ENCODE measurements at places on chromosomes 13 and 19.

- no peak for DNase-seq
Observed at GRCh38 chr13:31725841-31726240, 13.5 kb upstream of the RXFP2 start.

GRCh38 chr13:102386461-102386860, 15.4 kb downstream of the FGF14 start:
- DNase-seq, result no peak

GRCh38 chr19:44282846-44283245, 22.0 kb downstream of the ZNF235 start:
- no peak for DNase-seq

DNA sequence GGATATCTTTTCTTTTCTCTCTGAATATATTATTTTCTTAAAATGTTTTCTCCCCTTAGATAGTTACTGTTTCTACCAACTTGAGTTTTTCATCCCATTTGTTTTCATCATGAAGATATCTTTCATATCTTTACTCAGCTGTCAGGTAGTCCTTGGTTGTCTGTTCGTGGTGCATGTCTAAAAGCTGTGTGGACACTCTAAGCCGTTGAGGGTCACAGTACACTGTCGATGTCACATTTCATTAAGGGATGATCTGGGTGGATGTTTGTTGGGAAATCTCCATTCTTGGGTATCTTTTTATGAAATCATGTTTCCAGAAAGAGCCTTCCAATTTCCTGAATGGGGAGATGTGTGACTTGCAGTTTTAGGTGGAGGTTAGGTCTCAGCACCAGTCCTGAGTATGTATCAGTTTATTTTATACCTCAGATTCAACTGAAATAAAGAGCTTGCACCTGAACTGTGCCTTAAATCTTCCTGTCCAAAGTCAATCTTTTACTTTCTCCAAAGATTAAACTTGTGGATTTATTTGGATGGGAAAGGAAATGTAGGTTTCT, 23.2 kb downstream of the ZMYM2 start:
- DNase-seq, result no peak

DNA sequence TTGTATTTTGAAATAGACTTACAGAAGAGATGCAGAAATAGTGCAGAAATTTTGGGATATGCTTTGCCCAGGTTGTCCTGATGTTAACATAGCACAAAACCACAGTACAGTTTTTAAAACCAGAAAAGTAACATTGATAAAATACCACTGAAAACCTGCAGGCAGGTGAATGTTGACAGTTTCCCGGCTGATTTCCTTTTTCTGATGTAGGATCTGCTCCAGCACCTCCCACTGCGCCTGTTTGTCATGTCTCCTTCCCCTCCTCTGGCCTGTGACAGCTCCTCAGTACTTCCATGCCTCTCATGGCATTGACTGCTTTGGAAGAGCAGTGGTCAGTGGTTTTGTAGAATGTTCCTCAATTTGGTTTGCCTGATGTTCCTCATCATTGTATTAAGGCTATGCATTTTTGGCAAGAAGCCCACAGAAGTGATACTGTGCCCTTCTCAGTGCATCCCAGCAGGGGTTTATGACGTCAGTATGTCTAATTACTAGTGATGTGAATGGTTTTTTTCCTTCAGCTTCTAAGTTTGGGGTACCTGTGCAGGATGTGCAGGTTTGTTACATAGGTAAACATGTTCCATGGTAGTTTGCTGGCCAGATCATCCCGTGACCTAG, 31.0 kb downstream of the TDRD12 start:
- peak; percentile 37 for DNase-seq

GRCh38 chr13:88675347-88675996, 1004.3 kb downstream of the SLITRK5 start:
- no peak for DNase-seq

- no peak for DNase-seq
Observed at GRCh38 chr13:109684084-109684823, 102.1 kb downstream of the IRS2 start.

DNA sequence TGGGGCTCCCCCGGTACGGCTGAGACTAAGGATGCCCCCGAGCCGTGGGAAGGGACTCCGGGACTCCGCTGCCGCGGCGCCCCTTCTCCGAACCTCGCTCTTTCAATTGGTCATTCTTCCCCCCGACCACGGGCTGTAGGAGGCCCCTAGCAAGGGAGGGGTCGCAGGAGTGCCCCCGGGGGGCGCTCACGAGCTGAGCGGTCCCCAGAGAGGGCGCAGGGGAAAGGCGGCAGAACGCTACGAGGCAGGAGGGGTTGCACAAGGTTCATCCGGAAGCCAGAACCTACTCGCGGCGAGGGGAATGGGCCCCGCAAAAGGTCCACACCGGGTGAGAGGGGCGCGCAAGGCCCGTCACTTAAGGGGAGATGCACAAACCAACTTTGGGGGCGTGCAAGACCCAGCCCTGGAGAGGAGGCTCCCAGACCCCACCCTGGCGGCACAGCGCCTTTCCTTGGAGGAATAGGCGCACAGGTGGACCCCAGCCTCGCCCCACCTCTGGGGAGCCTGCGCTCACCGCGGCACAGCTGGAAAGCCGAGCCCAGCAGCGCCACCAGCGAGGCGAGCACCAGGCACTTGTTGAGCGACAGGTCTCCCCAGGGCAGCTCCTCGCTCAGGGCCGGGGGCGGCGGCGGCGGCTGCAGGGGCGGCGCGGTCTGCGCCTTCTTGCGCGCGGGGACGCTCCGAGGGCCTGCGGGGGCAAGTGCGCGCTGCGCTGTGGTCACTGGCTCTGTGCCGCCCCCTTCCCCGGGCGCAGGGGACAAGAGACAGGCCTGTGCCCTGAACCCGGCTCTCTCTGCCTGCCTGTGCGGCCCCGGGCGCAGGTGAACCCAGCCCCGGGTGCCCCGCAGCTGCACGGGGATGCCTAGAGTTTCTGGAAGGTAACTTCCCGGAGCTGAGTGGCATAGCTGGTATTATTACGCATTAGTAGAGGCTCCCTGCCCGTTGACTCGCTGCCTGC, 2.8 kb downstream of the JSRP1 start:
- no peak for DNase-seq

DNA sequence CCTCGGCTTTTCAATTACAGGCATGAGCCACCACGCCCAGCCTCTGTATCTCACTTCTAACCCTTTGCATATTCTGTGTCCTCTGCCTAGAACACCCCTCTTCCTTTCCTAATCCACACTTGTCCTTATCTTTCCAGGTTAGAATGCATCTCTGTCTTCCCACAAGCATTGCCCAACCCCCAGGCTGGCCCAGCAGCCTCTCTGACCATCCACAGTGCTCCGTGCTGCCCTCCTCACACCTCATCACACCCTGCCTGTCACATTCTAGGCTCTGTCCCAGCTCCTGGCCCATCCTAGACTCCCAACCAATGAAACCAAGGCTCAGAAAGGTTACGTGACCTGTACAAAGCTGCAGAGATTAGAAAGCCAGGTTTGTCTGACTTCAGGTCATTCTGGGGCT, 11.3 kb downstream of the JAK3 start:
- DNase-seq, result no peak

DNA sequence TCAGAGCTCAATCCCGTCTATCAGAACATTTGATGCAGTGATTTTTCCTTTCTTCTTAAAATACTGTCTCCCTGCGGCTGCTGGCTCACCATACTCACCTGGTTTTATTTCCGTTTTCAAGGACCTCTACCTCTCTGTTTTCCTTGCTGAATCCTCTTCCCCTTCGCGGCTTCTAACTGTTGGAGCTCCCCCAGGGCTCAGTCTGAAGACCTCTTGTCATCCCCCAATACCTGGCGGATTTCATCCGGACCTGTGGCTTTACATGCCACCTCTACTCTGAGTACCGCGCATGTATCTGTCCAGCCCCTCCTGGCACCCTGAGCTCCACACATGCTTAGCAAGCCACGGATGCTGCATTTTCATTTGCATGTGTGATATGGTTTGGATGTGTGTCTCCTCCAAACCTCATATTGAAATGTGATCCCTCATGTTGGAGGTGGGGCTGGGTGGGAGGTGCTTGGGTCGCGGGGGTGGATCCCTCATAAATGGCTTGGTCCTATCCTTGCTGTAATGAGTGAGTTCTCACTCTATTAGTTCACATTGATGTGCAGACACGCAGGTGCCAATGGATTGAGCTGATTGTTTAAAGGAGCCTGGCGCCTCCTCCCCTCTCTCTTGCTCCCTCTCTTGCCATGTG, 106.2 kb upstream of the LSM14A start:
- no peak for DNase-seq

- DNase-seq, result no peak
Observed at GRCh38 chr13:24323036-24323738, 13.8 kb downstream of the C1QTNF9 start.

DNA sequence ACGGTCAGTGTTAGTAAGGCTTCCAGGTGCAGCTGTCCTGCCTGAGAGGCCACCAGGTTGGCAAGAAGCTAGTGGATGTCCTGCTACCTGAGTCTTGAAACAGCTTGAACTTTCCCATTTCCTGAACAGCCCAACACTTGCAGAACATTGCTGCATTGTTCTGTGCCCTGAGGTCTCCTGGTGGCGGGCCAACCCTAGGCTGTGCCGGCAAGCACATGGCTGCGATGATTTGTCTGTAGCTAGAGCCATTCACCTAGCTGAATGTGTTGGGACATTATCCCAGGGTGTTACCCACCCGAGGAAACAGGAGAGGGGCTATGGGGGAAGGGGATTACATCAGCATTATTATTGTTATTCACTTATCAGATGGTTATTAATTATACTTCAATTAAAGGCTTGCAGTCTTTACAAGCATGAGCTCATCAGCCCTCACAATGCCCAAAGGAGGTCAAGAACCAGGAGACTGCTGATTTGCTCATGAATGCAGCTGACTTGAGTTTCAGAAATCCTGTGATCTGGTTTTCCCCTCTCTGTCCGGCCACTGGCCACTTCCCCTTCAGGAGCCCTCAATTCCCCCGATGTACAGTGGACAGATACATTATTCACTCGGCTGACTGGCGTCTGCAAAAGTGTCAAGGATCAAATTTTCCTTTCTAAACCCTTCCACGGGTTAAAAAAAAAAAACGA, 187.6 kb upstream of the TSC22D1 start:
- DNase-seq, result no peak

DNA sequence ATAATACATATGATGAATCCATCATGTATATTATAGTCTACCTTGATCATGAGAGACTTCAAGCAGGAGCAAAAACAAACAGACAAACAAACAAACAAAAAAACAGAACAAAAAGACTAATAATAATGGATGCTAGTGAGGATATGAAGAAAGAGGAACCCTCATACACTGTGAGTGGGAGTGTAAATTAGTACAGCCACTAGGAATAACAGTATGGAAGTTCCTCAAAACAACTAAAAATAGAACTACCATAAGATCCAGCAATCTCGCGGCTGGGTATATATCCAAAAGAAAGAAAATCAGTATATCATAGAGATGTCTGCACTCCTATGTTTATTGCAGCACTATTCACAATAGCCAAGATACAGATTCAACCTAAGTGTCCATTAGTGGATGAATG, 7.0 kb upstream of the DLEU7 start:
- DNase-seq, result no peak

DNA sequence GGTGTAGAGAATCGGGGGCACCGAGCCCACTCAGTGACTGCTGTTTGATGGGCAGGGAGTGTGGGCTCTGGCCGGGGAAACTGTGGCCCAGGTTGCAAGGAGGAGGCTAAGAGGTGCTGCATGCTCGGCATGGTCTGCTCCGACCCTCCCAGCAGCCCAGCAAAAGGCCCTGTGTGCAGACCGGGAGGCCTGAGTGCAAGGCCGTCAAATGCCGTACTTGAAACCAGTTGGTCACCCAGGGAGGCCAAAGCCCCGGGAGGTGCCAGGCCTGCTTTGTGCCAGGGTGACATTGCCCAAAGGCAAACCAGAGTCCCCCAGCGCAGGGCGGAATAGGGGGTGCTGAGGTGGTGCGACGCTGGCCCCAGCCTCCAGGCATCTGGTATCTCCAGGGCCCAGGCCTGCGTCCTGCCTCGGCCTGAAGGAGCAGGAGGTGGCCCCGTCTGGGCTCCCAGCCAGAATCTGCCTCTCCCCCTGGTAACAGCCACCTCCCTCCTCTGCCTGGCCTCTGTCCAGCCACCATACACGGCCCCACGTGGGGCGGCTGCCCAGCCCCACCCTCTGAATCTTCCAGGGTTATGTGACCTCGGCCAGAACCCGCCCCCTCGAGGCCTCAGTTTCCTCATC, 4.0 kb downstream of the PIK3R2 start:
- peak; percentile 82 for DNase-seq

GRCh38 chr19:8504171-8504570, 1.7 kb upstream of the PRAM1 start:
- DNase-seq, result no peak
